NCI-H2171 treated with DMSO at 0.1 percent for 48 hours (cell line): ENCODE measurements at places on chromosomes 1 and 21.

- no peak for DNase-seq
Observed at GRCh38 chr1:221137666-221138065, 258.4 kb downstream of the HLX start.

DNA sequence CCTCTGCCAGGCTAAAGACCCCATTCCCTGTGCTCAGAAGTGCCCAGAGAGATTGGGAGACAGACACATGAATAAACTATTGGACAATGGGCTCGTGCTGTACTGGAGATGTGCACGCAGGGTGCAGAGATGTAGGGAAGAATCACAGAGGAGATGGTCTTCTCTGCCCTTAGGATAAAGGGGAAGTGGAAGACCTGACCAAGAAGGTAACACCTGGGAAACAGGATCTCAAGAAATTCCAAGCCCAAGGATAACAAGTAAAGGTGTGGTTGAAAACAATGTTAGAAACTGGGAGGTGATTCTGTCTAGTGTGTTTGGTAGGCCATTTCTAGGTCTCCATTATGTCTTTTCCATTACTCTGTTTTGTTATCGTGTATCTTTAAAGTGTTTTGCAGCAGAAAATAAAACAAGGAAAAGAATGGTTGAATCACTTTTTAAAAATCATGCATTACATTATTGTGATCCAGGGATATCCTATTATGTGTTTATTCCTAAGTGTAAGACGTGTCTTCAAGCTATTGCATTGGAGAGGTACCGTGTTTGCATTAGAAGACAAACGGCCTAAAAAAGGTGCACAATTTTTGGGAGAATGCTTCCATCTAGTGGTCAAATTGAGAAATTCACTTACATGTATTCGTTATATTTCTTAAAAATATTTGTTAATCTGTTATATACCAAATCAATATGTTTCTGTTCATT lies 40.8 kb upstream of the KCTD3 start:
- DNase-seq = peak; percentile 65

- DNase-seq = no peak
Observed at GRCh38 chr1:231207437-231207836, 33.6 kb upstream of the GNPAT start.

DNA sequence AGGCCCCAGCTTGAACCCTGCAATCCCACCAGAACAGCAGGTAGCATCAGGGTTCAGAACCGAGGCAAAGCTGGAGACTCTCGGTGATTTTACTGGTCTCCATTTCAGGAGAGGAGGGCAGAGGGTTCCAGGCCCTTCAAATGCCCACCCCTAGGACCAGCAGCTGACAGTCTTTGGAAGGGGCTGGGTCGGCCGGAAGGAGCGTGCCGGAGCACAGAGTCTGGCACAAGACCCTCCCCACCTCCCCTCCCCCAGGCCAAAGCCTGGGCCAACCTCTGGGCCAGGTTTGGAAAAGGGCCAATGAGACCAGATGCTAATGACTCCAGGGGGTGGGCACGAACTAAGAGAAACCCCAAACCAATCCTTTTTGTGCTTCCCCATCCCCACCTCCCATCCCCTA lies 6.9 kb downstream of the FBXO2 start:
- DNase-seq = no peak

DNA sequence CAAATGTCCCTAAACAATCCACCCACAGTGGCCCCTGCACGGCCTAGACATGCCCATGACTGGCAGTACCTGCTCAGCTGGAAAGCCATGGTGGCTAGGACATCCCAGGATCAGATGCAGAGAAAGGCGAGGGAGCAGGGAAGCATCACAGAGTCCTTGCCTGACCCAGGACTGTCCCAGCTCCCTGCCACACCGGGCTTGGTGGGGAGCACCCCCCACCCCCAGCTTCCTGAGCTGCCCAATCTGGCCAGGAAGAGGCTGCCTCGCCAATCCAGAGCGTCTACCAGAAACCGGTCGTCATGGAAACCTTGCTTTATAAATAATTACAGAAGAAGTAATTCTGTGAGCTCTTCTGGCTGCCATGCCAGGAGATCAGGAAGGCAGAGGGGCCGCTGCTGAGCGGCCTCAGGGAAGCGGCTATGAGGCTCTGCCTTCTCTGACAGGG lies 34.8 kb downstream of the ACOT7 start:
- no peak for DNase-seq

DNA sequence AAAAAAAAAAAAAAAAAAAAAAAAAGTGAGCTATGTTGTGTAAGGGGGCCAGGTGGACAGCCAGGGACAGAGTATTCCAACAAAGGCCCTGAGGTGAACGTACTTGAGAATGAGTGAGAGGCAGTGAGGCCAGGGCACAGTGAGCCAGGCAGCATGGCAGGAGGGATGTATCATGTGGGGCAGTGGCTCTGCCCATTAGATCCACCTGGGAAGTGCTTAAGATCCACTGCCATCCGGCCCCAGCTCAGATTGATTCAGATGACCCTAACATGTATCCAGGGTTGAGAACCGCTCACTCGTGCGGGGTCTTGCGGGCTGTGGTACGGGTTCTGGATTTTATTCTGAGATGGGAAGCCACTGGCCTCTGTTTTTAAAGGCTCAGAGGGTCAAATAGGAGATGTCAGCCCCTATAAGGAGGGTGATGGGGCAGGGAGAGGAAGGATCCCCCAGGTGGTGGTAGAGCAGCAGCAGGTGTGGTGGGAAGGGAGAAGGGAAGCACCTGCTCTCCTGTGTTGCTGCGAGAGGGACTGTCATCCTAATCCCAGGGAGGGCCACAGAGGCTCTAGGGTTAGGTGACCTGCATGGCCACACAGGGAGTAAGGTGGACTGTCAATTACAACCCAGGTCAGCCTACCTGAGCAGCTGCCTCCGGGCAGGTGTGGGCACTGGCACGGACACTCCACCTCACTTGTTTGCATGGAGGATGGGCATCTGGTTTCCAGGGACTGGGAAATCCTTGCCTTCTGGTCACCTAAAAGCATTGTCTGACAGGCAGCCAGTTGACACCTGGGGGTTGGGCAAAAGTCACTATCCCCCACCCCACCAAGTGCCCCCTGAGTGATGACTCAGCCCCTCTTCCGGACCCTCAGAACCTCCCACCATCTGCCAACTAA lies 31.6 kb downstream of the CDK18 start:
- DNase-seq = no peak

GRCh38 chr1:197618061-197618460 lies 157.2 kb downstream of the DENND1B start:
- DNase-seq = peak; percentile 89

DNA sequence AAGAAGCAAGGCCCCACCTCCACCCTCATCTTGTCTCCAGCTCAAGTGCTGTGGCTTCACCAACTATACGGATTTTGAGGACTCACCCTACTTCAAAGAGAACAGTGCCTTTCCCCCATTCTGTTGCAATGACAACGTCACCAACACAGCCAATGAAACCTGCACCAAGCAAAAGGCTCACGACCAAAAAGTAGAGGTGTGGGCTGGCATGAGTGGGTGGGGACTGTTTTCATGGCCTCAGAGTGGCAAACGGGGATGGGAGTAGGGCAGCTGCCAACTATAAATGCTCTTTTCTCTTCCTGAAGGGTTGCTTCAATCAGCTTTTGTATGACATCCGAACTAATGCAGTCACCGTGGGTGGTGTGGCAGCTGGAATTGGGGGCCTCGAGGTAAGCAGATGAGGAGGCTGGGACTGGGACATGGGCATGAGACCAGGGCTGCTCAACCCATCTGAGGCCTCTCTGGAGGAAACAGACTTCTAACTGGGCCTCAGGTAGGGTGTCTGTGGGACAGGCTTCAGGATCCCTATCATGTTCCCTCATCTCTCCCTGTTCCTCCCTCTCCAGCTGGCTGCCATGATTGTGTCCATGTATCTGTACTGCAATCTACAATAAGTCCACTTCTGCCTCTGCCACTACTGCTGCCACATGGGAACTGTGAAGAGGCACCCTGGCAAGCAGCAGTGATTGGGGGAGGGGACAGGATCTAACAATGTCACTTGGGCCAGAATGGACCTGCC lies 8.8 kb upstream of the P3R3URF start:
- no peak for DNase-seq

GRCh38 chr1:9294910-9295636 lies 2.4 kb downstream of the SPSB1 start:
- DNase-seq = no peak

- DNase-seq = no peak
Observed at GRCh38 chr1:245432228-245432875, 277.6 kb downstream of the KIF26B start.

DNA sequence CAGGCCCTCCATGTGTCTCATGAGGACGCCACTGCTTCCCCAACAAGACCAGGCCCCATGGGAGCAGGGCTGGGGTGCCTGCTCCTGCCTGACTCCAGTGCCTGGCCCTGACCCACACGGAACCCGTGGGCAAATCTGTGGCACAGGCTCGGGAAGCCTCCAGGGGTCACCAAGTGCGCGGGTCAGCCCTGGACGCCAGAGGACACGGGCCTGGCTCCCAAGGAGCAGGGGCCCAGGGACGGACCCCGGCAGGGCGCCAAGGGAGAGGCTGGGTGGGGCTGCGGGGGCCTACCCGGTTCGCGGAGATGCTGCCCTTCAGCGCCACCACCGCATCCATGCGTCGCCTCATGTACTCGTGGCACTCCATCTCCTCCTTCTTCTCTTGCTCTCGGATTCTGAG lies 31.9 kb downstream of the CFAP74 start:
- DNase-seq = no peak

GRCh38 chr1:33005117-33005837 lies 31.4 kb downstream of the AK2 start:
- no peak for DNase-seq

- no peak for DNase-seq
Observed at GRCh38 chr21:40049931-40050290, 182.7 kb downstream of the PCP4 start.

GRCh38 chr1:204463125-204464060 lies 31.2 kb downstream of the PIK3C2B start:
- DNase-seq = no peak

GRCh38 chr1:89552471-89553081 lies 27.9 kb downstream of the LRRC8B start:
- no peak for DNase-seq

GRCh38 chr1:2170211-2170610 lies 24.4 kb downstream of the FAAP20 start:
- no peak for DNase-seq

- DNase-seq = peak; percentile 40
Observed at GRCh38 chr1:86788300-86789206, 84.2 kb downstream of the SH3GLB1 start.

- DNase-seq = no peak
Observed at GRCh38 chr1:51600965-51601364, 15.9 kb upstream of the OSBPL9 start.

DNA sequence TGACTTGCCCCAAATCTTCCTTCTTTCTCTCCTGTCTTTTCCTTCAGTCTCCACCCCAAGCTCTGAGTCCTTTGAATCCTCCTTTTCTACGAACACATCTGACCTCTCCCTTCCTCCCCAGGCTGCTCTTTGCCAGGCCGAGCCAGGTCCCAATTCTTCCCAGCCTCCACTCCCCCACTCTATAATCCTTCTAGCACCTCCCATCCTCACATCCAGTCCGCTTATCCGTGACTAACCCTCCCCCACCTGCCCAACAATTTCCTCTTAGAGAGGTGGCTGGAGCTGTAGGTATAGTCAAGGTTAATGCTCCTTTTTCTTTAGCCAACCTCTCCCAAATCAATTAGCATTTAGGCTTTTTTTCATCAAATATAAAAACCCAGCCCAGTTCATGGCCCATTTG lies 9.5 kb upstream of the HPDL start:
- no peak for DNase-seq

- no peak for DNase-seq
Observed at GRCh38 chr1:1920057-1920607, 1.1 kb upstream of the TMEM52 start.

DNA sequence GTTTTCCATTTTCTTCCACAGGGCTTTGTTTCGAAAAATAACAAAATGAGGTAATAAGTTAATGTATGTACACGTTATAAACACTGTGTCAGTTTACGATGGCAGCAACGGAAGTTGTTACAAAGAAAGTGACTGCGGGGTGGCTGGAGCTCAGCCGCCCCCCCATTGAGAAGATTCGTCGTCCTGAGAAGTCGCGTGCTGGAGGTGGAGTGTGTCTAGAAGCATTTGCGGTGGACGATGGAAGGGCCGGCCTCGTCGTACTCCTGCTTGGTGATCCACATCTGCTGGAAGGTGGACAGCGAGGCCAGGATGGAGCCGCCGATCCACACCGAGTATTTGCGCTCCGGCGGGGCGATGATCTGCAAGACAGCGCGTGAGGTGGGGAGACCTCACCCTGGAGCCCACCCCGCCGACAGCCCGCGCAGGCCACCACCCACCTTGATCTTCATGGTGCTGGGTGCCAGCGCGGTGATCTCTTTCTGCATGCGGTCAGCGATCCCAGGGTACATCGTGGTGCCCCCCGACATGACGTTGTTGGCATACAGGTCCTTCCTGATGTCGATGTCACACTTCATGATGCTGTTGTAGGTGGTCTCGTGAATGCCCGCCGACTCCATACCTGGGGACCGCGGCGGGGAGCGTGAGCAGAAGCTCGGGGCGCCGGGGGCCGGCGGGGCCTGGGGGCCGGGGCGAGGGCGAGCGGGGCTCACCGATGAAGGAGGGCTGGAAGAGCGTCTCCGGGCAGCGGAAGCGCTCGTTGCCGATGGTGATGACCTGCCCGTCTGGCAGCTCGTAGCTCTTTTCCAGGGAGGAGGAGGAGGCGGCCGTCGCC lies 2.4 kb downstream of the ACTA1 start:
- no peak for DNase-seq

DNA sequence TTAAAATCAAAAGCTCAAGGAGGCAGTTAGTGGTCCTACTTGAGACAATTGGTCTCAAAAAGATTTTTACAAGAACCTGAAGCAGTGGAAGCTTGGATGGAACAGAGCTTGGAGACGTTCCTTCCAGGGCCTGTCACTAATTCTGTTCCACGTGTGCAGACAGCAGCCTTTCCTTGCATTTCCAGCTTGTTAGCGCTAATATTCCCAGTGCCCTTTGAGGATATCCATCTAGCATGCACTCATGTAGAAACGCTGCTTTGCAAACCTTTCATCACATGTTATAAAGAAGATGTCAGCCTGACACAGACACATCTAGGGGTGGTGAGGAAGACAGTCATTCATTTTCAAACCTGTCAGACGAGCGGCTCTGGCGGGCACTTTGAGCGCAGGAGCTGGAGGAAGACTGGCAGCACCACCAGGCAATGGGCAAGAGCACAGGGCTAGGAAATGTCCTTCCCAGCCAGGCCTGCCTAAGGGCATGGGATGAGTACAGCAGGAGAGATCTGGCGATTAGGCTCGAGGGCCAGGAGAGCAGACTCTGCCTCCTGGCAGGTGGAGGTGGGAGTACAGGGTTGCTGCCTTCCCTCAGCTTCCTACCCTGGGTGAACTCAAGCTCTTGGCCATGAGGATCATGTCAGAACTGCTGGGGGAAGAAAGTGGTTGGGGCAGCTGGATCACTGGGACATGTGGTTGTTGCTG lies 55.5 kb downstream of the CASQ2 start:
- no peak for DNase-seq

DNA sequence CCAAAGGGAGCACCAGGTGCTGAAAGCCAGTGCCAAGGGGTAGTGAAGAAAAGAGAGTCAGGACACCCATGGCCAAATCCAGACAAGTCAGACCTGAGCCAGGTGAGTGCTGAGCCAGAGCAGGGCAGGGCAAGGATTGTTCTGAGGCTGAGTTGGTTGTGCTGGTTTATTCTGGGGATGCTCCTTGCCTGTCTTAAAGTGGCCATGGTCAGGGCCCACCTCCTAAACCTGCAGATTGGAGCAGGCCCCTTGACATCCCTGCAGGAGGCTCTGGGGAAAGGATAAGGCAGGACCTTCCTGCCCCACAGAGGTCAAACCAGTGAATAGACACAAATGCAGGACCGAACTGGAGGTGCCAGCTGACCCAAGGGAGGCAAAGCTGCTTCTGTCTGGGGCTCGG lies 138.4 kb downstream of the HIVEP3 start:
- no peak for DNase-seq

- DNase-seq = peak; percentile 49
Observed at GRCh38 chr1:209576392-209577197, 6.9 kb upstream of the CAMK1G start.

- no peak for DNase-seq
Observed at GRCh38 chr1:24343412-24344089, 24.4 kb downstream of the GRHL3 start.
